Hematopoietic multipotent progenitor cell treated with erythropoietin and hydrocortisone succinate and interleukin-3 and kit ligand, for 6 days (in vitro differentiated cells): ENCODE measurements at places on chromosomes 13 and 19.

- DNase-seq, result no peak
These were observed 10.7 kb upstream of the SHKBP1 start for GRCh38 chr19:40565910-40566495.

- no peak for DNase-seq
These were observed 21.9 kb downstream of the FBXO17 start for GRCh38 chr19:38953677-38954076.

GRCh38 chr13:98407575-98407974 is 169.3 kb downstream of the STK24 start:
- DNase-seq, result no peak

GRCh38 chr13:96417939-96418685 is 328.2 kb downstream of the HS6ST3 start:
- no peak for DNase-seq

DNA sequence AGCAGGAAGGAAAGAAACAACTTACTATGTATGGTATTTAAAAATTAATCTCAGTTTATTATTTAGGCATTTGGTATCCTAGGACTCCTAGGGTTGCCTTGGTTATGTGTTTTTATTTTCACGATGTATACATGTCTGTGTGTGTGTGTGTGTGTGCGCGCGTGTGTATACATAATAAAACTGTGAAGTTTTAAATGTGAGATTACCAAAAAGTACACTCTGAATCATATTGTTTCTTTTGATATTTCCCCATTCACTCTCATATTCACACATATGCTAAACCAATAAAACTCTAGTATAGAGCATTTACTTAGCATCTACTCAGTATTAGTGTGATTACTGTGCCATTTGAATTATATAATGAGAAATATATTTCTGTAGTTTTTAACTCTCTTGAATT is 30.8 kb upstream of the NDFIP2 start:
- DNase-seq, result no peak
